ENCODE measurements at places on chromosomes 3 and 15. TPM values are rescaled to one million over a fixed set of nuclear protein-coding genes. Genes with fewer than 3 reads are reported as not detected.

- DNase-seq, result no peak
Observed at GRCh38 chr3:186960347-186960746, 30.0 kb downstream of the ST6GAL1 start.

DNA sequence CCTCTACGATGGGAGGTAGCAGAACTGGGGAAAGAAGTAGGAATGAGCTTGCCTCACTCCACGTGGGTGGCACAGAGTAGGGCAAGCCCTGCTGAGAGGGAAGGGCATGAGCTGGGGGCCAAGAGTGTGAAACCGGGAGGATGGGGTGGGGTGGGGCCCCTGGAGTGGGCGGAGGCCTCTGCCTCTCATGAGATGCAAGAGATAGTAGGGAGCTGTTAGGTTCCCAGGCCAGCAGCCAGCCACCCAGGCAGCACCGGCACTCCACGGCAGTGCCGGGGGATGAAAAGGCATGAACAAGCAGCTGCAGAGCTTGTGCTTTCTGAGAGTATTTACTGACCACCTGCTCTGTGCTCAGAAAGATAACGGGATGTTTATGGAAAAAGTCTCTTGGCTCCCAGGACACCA is 24.4 kb upstream of the PLA2G4E start:
- no peak for DNase-seq

- DNase-seq, result no peak
Observed at GRCh38 chr3:139538733-139539132, 809 bp downstream of the RBP1 start.

GRCh38 chr3:56952061-56952460 is 108.4 kb upstream of the SPATA12 start:
- no peak for DNase-seq

GRCh38 chr3:129940086-129940485 is 34.4 kb upstream of the TRH start:
- DNase-seq, result no peak

DNA sequence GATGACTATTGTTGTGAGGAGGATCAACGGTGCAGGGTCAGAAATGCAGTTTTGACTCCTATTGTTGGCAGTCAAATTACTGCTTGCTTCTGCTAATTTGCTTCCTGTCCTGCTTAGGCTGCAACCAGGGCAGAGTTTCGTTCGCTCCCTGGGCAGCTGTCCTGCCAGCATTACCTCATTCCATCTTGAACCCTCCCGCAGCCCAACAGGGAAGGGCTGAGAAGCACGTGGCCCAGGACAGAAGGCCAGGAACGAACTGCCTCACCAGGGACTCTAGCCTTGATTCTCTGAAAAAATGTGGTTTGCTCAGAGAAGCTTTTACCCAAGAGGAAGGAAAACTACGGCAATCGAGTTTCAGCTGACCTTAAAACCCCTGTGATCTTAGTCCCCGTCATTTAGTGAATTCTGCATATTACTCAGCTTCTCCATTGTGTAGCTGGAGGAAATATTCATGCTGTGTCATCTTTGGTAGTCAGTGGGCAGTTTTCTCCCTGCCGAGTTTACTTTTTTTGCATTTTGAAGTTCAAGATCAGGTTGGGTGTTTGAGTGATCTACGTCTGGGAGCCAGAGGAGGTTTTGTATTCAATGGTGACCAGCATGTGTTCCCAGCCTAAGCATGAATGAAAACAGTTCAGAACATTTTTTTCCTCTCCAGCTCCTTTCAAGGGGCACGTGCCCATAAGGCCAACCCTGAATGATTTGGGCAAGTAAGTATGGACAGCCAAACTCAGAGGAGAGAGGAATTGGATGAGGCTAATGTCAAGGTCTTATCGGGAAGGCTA is 23.0 kb downstream of the TLNRD1 start:
- no peak for DNase-seq

GRAMD1C gene
- total RNA-seq, result 0.08 TPM

KCNAB1 gene
- 0.26 TPM for total RNA-seq

- DNase-seq, result no peak
Observed at GRCh38 chr15:66753687-66754377, 51.8 kb downstream of the SMAD6 start.

GRCh38 chr3:136078421-136079364 is 113.2 kb downstream of the PPP2R3A start:
- DNase-seq, result no peak

IVD gene
- 37.0 TPM for total RNA-seq

DNA sequence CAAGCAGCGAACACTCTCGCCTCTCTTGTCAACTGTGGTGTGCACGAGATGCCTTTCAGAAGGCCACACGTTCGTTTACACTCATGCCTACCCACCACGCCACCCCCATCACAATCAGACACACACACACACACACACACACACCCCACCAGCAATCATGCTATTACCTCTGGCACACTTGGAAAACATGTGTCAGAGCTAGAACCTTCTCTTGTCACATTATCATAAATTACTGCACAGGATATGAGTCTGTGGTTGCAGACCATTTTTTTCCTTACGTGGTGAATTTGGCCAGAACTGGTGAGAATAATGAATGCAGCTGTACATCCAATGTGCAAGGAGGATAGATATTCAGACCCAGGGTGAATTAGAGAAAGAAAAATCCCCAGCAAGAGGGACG is 52.4 kb downstream of the TRIM69 start:
- DNase-seq, result no peak

DNA sequence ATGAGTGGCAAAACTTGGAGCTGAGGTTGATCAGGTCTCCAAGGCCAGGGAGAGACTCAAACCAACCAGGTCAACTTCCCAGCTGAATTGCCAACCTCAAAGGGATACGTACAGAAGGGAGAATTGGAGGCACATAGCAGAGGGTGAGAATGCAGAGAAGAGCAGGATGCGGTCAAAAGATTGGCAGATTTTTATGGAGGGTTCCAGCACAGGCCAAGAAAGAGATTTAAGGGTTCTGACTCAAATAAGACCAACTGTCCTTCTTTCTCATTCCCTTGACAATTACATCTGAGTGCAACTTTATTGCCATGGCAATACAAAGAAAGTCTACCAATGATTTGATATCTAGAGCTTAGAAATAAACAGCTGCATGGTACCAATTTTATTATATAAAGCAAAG is 33.2 kb downstream of the SCG5 start:
- no peak for DNase-seq

- DNase-seq, result no peak
Observed at GRCh38 chr3:189724356-189724755, 93.2 kb downstream of the TP63 start.

SLC9C1 gene
- not detected for total RNA-seq

ZBTB47 gene
- 1.1 TPM for total RNA-seq

GRCh38 chr15:85149465-85150129 is 167.9 kb downstream of the PDE8A start:
- DNase-seq, result no peak

- DNase-seq, result no peak
Observed at GRCh38 chr3:115381573-115381912, 234.5 kb upstream of the ZBTB20 start.

SNX22 gene
- total RNA-seq, result 1.9 TPM

GRCh38 chr3:59935025-59935424 is 885.2 kb upstream of the CFAP20DC start:
- no peak for DNase-seq

DNA sequence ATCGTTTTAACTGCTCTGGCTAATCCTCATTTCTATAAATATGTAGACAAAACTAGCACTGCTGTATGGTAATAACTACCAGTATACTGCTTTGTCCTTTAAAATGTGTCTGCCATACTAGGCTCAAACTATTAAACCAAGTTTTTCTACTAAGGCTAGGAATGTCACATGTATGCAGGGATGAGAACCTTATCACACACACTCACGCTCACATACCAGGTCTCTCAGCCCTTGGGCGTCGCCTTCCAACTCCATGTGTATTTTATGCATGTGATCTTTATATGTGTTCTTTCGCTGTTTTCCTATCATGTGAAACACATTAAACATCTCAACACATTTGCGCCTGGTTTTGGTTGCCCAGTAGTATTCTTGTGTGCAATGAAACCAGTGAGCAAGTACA is 32.6 kb downstream of the ATP2C1 start:
- no peak for DNase-seq

SLC24A5 gene
- not detected for total RNA-seq

ATP13A5 gene
- not detected for total RNA-seq

ZNF717 gene
- 10.6 TPM for total RNA-seq

DNA sequence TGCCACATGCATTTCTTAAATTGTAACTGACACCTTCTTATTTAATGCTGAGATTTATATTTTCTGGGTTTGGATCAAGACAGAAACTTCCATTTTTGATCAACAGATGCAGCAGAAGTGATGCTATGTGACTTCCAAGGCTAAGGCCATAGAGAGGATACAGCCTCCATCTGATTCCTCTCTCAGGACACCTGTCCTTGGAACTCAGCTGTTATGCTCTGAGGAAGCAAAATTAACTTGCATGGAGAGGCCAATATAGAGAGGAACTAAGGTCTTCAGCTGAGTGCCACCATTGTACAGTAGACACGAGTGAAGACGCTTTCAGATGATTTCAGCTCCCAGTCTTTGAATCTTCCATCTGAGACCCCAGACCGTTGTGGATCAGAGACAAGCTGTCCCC is 296.9 kb upstream of the TBL1XR1 start:
- DNase-seq, result no peak

Data from T-helper 17 cell (primary cell).